ENCODE measurements at places on chromosomes 5 and 9. TPM values are rescaled to one million over a fixed set of nuclear protein-coding genes. Genes with fewer than 3 reads are reported as not detected.

DNA sequence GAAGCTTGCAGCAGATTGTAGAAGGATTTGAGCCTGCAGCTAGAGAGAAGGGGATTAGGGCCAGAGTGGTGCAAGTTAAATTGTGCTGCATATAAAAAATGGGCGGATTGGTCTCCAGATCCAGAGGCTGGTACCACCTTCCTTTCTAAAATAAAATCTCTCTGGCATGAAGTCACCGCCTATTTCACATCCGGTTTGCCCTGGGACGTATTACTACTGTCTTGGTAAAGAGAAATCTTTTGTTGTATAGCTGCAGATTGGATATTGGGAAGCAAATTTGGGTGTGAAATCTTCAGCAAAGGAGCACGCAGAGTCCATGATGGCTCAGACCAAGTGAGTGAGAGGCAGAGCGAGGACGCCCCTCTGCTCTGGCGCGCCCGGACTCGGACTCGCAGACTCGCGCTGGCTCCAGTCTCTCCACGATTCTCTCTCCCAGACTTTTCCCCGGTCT is at the start of gene GABRA1:
TSS of gene GABRA1 (plus strand) at position 180 of the 451 bp plus-strand sequence. CDS start 2,691 bp downstream, outside the sequence.
- DNase-seq = peak; percentile 59

DNA sequence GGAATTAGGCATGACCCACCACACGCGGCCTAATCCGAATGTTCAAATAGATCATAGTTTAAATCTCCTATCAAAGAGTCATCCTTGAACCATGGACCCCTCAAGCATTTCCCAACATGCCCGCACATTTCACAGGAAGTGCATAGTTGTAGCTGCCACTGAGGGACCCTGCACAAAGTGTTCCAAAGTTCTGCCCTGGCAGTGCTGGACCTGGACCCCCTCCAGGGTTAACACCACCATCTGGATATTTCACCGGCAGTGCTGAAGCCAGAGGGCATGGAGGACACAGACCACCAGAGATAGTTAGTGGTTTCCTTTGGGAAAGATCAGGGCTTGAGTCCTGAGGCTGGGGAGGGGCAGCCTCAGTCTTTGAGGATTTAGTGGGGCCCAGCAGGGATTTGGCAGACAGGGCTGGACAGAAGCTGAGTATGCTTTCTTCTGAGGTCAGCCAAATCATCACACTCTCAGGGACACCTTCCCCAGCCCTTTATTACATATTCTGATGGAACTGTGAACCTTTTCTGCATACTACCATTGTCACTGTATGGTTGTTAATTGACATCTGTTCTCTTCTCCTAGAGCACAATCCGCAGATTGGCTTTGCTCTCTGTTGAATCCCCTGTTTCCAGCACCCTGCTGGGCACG is 143.6 kb upstream of the EFNA5 start:
- DNase-seq = no peak

GRCh38 chr5:1035421-1036405 is 27.1 kb downstream of the NKD2 start:
- DNase-seq = peak; percentile 39

GRCh38 chr5:50958852-50959457 is 292.5 kb downstream of the PARP8 start:
- DNase-seq = no peak

- no peak for DNase-seq
These were observed 250.4 kb upstream of the IRX4 start for GRCh38 chr5:2133080-2133479.

GRCh38 chr5:139138109-139138508 is 60.1 kb downstream of the SIL1 start:
- no peak for DNase-seq

GRCh38 chr5:141637123-141637766 is 448 bp downstream of the RELL2 start:
- no peak for DNase-seq

The GPR21 gene
- 13.9 TPM for total RNA-seq

The MOB3B gene
- 5.8 TPM for total RNA-seq

The OR1L8 gene
- total RNA-seq = not detected

The RLN2 gene
- not detected for total RNA-seq

The FYB1 gene
- 45.8 TPM for total RNA-seq

The BNC2 gene
- total RNA-seq = 22.0 TPM

Data from aorta (tissue), 5 donors.